ENCODE measurements at places on chromosomes 4 and X. TPM values are rescaled to one million over a fixed set of nuclear protein-coding genes. Genes with fewer than 3 reads are reported as not detected.

DNA sequence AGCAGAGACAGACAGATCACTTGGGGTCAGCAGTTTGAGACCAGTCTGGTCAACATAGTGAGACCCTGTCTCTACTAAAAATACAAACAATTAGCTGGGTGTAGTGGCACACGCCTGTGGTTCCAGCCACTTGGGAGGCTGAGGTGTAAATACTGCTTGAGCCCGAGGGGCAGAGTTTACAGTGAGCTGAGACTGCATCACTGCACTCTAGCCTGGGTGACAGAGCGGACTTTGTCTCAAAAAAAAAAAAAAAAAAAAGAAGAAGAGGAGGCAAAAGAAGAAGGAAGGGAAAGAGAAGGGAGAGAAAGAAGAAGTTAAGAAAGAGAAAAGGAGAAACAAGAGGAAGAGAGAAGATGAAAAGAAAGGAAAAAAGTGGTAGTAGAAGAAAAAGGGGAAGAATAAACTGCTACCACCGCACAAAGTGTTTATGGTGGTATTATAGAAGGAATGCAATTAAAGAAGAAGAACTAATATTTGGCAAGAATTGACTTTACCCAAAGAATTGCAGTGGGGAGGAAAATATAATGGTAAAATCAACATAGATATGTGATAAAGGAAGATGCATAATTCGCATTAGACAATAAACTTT, 19.6 kb upstream of the NSUN7 start:
- H3K36me3 ChIP-seq: no peaks in the 10 kb centered on the region
- H3K4me3 ChIP-seq: no peak overlapping the region
- peaks cover 4% of the 10 kb centered on the region for H3K4me1 ChIP-seq
- no peak for DNase-seq
- H3K27me3 ChIP-seq: no peaks in the 10 kb centered on the region
- no peak overlapping the region for H3K27ac ChIP-seq

GRCh38 chr4:152220201-152220666, 315.7 kb downstream of the FBXW7 start:
- peak; percentile 87 for DNase-seq
- H3K27ac ChIP-seq: no peak overlapping the region
- H3K36me3 ChIP-seq: no peaks in the 10 kb centered on the region
- H3K27me3 ChIP-seq: no peaks in the 10 kb centered on the region
- H3K4me3 ChIP-seq: no peak overlapping the region

DNA sequence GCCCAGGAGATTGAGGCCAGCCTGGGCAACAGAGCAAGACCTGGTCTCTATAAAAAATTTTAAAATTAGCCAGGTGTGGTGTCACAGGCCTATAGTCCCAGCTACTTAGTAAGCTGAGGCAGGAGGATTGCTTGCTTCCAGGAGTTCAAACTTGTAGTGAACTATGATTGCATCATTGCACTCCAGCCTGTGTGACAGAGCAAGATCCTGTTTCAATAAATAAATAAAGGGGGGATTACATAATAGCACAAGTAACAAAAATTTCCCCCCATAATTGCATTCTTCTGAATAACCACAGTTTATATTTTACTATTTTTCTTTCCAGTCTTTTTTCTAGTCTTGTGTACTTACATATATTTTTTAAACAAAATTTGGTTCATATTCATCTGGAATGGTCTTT, 135.6 kb downstream of the CHIC2 start:
- DNase-seq: no peak
- H3K27me3 ChIP-seq: no peaks in the 10 kb centered on the region
- H3K27ac ChIP-seq: no peak overlapping the region

GRCh38 chr4:152950402-152951274, 14.5 kb downstream of the FHDC1 start:
- H3K4me1 ChIP-seq: no peaks in the 10 kb centered on the region
- no peak overlapping the region for H3K4me3 ChIP-seq
- no peaks in the 10 kb centered on the region for H3K27me3 ChIP-seq
- H3K27ac ChIP-seq: no peak overlapping the region
- no peaks in the 10 kb centered on the region for H3K36me3 ChIP-seq

GRCh38 chr4:138892483-138893407, 122.8 kb upstream of the NOCT start:
- no peaks in the 10 kb centered on the region for H3K27me3 ChIP-seq
- H3K4me3 ChIP-seq: no peak overlapping the region
- peaks cover 1% of the 10 kb centered on the region for H3K4me1 ChIP-seq
- no peak overlapping the region for H3K27ac ChIP-seq

DNA sequence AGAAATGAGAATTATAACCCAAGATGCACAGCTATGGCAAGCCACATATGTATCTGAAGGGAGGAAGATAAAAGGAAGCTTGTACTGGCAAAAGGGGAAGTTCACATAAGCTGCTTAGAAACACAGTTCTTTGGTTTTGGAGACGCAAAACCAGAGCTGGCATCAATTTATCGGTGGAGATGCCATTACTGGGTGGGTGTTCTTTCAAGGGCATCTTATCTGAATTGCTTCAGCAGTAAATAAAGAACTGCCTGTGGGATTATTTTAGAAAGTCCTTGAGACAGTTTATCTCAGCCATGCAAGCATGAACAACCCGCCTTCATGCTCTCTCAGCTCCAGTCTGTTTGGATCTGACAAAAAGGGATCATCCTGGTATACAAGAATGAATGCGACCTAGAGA, 60.8 kb downstream of the DDX60 start:
- no peaks in the 10 kb centered on the region for H3K4me1 ChIP-seq
- no peak overlapping the region for H3K4me3 ChIP-seq
- no peak for DNase-seq
- H3K27me3 ChIP-seq: no peaks in the 10 kb centered on the region
- H3K36me3 ChIP-seq: peaks cover 6% of the 10 kb centered on the region

GRCh38 chrX:118216509-118216908, 99.9 kb upstream of the KLHL13 start:
- no peaks in the 10 kb centered on the region for H3K27me3 ChIP-seq
- no peaks in the 10 kb centered on the region for H3K36me3 ChIP-seq
- no peak overlapping the region for H3K4me3 ChIP-seq
- no peaks in the 10 kb centered on the region for H3K4me1 ChIP-seq

- H3K27ac ChIP-seq: peak overlapping the region; percentile 94
- DNase-seq: no peak
- no peaks in the 10 kb centered on the region for H3K36me3 ChIP-seq
- no peaks in the 10 kb centered on the region for H3K27me3 ChIP-seq
- peaks cover 69% of the 10 kb centered on the region for H3K4me1 ChIP-seq
Observed at GRCh38 chr4:73257651-73258435, 755 bp downstream of the ANKRD17 start.

- H3K4me1 ChIP-seq: peaks cover 11% of the 10 kb centered on the region
- no peaks in the 10 kb centered on the region for H3K27me3 ChIP-seq
- no peaks in the 10 kb centered on the region for H3K36me3 ChIP-seq
- no peak overlapping the region for H3K4me3 ChIP-seq
Observed at GRCh38 chr4:122960611-122961000, 38.2 kb upstream of the NUDT6 start.

DNA sequence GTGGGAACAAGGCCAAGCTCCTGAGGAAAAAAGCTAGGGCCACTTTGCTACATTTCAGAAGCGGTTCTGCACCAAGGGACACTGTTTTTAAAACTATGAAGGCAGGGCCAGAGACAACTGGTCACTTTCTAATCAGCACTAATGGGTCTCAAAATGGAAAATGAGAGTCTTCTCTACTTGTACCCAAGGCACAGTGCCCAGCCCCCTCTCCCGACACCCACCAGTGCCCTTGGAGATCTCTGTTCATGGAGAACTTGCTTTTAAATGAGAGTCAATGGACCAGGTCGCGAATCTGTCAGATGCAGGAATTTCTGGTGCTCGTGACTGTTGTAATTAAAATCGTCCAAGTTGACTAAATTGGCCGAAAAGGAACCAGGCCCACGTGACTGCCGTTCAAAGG, 591.6 kb downstream of the BCOR start:
- no peak for DNase-seq
- H3K27me3 ChIP-seq: no peaks in the 10 kb centered on the region
- no peaks in the 10 kb centered on the region for H3K4me1 ChIP-seq
- no peak overlapping the region for H3K27ac ChIP-seq
- no peaks in the 10 kb centered on the region for H3K36me3 ChIP-seq
- H3K4me3 ChIP-seq: no peak overlapping the region

DNA sequence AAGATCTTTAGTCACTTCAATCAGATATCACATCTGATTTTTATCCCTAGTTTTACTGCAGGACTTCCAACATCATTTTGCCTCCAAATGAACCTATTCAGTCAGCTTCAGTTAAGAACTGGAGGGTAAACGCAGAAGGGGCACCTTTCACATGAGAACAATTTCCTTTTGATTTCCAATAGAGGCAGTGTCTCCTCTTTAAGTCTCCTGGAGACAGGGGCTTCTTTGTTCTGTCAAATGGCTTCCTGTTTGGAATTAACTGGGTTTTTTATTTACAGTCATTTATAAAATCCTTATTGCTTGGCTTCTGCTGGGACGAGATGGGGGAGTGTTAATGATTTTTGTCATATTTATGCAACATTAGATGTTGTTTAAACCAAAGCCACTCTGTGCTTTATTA, 164.0 kb downstream of the STK32B start:
- H3K4me3 ChIP-seq: no peak overlapping the region
- H3K36me3 ChIP-seq: no peaks in the 10 kb centered on the region
- H3K27me3 ChIP-seq: no peaks in the 10 kb centered on the region
- DNase-seq: no peak
- no peaks in the 10 kb centered on the region for H3K4me1 ChIP-seq

DNA sequence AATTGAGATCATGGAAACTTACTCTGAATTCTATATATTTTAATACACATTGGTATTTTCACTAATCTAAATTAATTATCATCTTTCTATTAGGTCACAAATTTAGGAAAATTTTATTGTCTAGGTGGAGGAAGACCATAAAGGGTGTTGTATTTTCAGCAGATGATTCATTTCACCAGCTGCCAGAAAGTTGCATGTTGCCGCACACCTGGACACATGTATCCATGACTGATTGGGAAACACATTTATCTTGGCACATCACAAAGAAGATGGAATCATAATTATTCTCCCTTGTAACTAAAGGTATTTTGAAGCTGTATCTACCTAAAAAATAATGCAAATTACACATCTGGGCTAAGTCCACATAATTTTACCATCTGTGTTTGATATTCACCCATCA, 33.1 kb downstream of the SLC7A11 start:
- H3K27me3 ChIP-seq: no peaks in the 10 kb centered on the region
- no peaks in the 10 kb centered on the region for H3K36me3 ChIP-seq
- no peaks in the 10 kb centered on the region for H3K4me1 ChIP-seq

- H3K4me3 ChIP-seq: no peak overlapping the region
- no peak for DNase-seq
- no peaks in the 10 kb centered on the region for H3K4me1 ChIP-seq
- H3K27me3 ChIP-seq: peaks cover 15% of the 10 kb centered on the region
- no peaks in the 10 kb centered on the region for H3K36me3 ChIP-seq
Observed at GRCh38 chrX:131063613-131064012, 5.5 kb downstream of the ARHGAP36 start.

DNA sequence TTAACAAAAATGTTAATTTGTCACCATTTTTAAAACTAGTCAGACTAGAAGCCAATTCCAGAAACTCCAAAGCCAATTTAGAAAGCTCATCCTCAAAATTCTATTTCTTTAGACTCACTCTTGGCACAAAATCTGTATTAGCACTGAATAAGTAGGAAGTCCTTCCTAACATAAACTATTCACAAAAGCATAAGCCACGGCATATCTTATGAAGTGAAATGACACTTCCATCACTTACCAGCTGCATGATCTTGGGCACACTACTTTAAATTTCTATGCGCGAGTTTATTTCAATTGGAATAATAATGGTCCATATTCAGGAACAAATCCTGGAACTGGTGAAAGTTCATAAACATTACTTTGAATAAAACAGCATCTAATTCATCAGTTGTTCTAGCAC, 1544.0 kb downstream of the TECRL start:
- H3K4me3 ChIP-seq: no peak overlapping the region
- H3K27ac ChIP-seq: no peak overlapping the region
- no peaks in the 10 kb centered on the region for H3K27me3 ChIP-seq
- no peaks in the 10 kb centered on the region for H3K4me1 ChIP-seq

- no peak overlapping the region for H3K27ac ChIP-seq
- H3K4me1 ChIP-seq: no peaks in the 10 kb centered on the region
- no peaks in the 10 kb centered on the region for H3K36me3 ChIP-seq
- no peak overlapping the region for H3K4me3 ChIP-seq
- no peaks in the 10 kb centered on the region for H3K27me3 ChIP-seq
- DNase-seq: no peak
Observed at GRCh38 chrX:29992083-29992482, 223.3 kb upstream of the MAGEB2 start.

SLC9B1 gene
- not detected for total RNA-seq

FRG2 gene
- total RNA-seq: not detected

IGSF1 gene
- 1.2 TPM for total RNA-seq
